ENCODE measurements at places on chromosomes 6 and 20.

GRCh38 chr6:96532399-96532798, 10.8 kb downstream of the UFL1 start:
- no peak for DNase-seq

DNA sequence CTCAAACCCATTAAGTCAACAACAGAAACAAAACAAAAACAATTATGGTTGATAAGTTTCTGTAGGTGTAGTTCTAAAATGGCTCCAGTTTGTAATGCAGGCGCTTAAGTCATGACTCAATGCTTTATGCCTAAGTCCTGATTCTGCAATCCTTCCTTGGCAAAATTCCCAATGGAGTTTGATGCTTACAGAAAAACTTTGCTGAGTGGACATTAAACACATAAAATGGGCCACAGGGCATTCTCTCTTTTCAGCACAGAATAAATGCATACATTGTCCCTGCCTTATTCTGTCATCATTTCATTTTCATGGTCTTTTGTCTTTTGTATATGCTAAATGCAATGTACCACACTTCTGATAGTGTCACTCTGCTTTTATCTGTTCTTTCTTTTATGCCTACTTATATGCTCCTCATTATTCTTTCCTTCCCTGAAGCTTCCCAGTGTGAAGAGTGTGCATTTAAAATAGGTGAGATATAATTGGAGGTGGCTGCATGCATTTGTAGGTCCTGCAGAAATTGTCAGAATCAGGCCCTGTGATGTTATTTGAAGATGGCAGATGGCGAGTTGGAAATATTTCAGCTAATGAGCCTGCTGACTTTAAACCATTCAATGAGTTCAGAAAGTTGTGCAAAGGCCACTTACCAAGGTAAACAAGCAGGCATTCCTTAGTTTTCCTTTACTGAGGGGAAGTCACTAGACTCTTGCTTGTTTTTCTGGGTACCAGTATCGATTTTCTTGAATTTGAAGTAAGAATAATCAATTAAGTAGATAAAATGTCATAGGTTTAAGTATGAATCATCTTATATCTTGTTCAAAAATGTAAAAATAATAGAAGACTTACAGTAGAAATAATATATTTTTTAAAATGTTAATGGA, 313.1 kb downstream of the TRDN start:
- DNase-seq, result no peak

GRCh38 chr6:21104288-21104687, 489.3 kb upstream of the SOX4 start:
- DNase-seq, result no peak

GRCh38 chr6:159980474-159980873, 11.6 kb downstream of the IGF2R start:
- no peak for DNase-seq

GRCh38 chr6:4449409-4449808, 314.0 kb upstream of the ECI2 start:
- no peak for DNase-seq

GRCh38 chr20:22507240-22507961, 77.0 kb downstream of the FOXA2 start:
- no peak for DNase-seq

GRCh38 chr6:119856136-119856535, 506.6 kb upstream of the MAN1A1 start:
- DNase-seq, result no peak

DNA sequence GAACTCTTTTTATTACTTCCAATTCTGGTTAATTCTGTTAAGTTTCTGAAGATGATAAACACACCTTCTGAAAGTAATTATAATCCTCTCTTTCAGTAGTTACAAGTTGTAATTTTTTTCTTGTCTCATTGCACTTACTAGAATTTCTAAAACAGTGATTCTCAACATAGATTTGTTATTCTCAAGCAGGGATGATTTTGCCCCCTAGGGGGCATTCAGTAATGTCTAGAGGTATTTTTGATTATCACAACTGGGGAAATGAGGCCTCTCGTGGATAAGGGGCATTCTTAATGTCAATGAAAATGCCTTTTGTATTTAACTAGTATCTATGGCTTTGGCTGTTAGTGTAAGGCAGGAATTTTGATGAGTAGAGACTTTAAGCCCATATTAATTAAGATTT, 39.4 kb upstream of the MAFB start:
- no peak for DNase-seq

DNA sequence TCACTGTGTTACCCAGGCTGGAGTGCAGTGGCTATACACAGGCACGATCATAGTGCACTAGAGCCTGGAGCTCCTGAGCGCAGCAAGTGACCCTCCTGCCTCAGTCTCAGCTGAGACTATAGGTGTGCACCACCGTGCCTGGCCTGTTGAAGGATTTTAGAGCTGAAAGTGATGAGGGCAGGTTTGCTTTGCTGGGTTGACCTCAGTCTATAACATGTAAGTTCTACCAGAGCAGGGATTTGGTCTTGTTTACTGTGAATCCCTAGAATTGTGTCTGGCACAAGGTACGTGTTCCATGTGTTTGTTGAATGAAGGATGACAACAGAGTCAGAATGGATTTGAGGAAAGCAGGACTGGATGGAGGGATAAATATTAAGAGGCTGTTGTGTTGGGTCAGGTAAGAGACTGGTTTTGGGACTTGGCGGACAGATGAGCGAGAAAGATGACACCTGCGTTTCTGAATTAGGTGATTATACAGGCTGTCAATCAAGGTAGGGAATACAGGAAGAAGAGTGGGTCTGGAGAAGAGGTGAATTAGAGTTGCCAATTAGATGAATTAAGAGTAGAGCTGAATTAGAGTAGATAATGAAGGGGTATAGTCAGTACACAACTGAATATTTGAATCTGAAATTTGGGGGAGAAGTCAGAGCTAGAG, 6.5 kb downstream of the ASXL1 start:
- no peak for DNase-seq

GRCh38 chr6:71289039-71289801, 609 bp downstream of the OGFRL1 start:
- DNase-seq, result no peak

DNA sequence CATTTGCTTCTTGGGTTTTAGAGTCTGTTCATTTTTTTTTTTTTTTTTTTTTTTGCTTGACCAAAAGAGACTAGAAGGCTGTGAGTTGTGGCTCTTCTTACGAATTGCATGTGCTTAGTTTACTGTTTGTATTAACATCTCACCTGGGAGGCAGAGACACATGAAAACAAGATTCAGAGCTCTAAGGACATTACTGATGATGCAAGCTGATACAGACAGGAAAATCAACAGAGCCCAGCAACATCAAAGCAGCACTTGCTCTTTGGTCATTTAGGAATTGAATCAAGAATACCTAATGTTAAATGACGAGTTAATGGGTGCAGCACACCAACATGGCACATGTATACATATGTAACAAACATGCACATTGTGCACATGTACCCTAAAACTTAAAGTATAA, 55.7 kb upstream of the HS3ST5 start:
- DNase-seq, result no peak

GRCh38 chr6:116218172-116218633, 35.7 kb downstream of the TSPYL4 start:
- DNase-seq, result no peak

- DNase-seq, result no peak
Observed at GRCh38 chr6:22473991-22474682, 95.2 kb upstream of the HDGFL1 start.

DNA sequence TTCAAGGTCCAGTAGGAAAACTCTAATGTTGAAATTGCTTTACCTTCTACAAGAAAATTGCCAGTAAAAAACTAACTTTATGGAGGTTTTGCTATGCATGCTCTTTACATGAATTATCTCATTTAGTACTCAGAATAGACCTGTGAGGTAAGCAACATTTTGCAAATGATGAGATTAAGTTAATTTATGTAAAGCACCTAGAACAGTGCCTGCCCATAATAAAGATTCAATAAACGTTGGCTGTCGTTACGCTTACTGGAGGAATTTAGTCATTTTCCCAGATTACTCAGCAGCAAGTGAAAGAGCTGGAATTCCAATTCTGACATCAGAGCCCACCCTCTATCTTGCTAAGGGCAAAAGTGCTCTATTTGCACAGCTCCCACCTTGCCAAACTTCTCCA, 69.4 kb upstream of the ARID1B start:
- no peak for DNase-seq

DNA sequence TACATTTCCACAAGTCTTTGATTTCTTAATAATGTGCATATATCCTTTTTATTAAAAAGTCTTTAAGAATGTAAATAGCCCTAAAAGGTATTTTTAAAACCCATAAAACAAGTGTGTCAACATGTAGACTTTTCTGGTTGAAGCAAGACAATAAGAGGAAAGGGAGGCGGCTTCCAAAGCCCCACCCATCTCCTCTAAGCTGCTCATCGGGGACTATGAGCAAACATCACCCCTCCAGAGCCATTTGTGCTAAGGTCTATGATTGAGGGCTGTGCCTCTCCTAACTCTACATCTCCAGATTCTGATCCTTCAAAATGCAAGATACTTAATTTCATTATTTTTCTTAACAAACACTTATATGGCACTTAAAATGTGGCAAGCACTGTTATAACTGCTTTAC, 2.5 kb upstream of the NAA20 start:
- DNase-seq, result no peak

GRCh38 chr6:130575971-130576370, 210.2 kb downstream of the TMEM200A start:
- DNase-seq, result peak; percentile 2
